ENCODE measurements at places on chromosomes 6 and 20. TPM values are rescaled to one million over a fixed set of nuclear protein-coding genes. Genes with fewer than 3 reads are reported as not detected.

DNA sequence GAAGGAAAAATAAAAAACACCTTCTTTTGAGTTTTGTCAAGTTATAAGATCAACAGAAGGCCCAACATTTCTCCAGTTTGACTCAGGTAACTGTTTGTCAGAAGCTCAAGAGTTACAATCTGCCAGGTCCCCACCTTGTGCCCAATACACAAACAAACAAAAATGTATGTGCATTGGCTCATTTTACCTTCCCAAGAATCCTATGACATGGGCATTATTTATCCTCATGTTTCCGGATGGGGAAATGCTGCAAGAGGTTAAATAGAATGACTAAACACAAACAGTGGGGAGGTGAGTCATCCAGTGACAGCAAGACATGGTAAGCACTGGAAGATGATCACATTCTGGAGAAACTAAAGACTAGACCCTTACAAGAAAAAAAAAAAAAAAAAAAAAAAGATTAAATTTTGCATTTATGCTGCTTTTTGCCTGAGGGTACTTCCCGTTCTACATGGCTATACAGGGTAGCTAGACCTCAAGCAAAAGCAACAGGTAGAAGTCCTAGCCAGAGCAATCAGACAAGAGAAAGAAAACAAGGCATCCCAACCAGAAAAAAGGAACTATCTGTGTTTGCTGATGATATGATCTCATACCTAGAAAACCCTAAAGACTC lies 23.6 kb upstream of the ANKRD60 start:
- no peak for DNase-seq

- DNase-seq: no peak
These were observed 87.1 kb downstream of the PSMG4 start for GRCh38 chr6:3345836-3346235.

- DNase-seq: no peak
These were observed 69.9 kb upstream of the POU3F2 start for GRCh38 chr6:98764373-98764911.

- no peak for DNase-seq
These were observed 52.8 kb downstream of the ZMYND8 start for GRCh38 chr20:47303736-47304135.

DNA sequence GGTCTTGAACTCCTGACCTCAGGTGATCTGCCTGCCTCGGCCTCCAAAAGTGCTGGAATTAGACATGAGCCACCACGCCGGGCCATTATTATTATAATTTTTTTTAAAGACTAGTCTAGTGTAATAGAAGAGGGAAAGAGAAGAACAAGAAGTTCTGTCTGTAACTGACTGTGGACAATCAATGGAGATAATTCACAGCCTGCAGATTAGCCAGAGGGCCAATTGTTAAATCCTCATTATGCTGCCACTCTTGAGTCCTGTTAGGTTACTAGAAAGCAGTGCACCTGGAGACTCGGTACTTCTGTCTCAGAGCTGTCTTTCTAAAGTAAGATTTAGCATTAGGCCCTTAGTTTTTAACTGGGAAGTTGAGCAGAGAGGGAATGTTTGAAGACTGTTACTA lies 37.5 kb downstream of the CARMIL1 start:
- DNase-seq: no peak

DNA sequence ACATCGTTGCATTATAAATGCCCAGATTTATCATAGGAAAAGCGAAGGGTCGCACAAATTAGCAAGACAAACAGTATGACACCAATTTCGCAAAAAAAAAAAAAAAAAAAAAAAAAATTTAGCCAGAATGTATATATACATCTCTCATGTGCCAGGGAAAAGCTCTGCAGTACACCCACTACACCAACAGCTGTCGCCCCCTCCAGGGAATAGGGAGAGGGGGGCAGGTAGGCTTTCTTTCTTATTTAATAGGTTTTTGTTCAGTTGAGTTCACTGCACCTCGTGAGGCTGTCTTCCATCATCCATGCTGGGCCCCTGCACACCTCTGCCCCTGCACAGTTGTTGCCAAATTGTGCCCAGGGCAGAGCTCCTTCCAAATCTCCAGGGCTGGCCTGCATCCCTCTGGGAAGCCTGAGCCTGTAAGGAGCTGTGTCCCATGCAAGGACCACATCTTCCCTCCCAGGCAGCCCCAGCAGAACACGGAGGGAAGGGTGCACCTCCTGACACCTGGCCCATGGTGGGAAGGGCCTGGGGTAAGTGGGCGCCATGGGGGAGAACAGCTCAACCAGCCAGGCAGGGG lies 85.4 kb downstream of the NINL start:
- no peak for DNase-seq

GRCh38 chr6:164832410-164832809 lies 477.0 kb downstream of the C6orf118 start:
- no peak for DNase-seq

DNA sequence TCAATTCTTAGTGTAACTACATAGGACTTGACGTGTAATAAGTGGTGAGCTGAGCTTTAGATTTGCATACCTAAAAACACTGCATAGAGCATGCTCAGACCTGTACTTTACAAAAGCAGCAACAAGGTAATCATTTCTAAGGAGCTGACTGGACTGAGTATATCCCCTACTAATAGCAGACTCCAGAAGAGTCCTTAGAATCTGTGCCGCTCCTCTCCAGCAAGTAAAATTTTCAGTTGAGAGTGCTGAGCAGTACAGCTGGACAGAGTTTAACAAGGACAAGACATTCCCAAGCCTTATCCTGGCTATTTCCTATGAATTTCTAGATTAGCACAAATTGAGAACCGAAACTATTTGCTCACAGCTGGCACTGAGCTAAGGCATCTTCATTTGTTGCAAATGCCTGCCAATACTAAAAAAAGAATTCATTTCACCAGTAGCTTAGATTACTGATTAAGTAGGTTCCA lies 26.1 kb upstream of the KLHL31 start:
- DNase-seq: no peak

- DNase-seq: no peak
These were observed 176.4 kb downstream of the ADGB start for GRCh38 chr6:146775220-146775619.

- DNase-seq: no peak
These were observed 207.9 kb downstream of the CLVS2 start for GRCh38 chr6:123203928-123204327.

- DNase-seq: no peak
These were observed 119.0 kb upstream of the ZNF184 start for GRCh38 chr6:27591699-27592480.

GRCh38 chr6:73341335-73341734 lies 12.7 kb downstream of the DPPA5 start:
- DNase-seq: no peak

GRCh38 chr6:11525468-11526155 lies 11.9 kb upstream of the TMEM170B start:
- no peak for DNase-seq

GRCh38 chr6:2940010-2940850 lies 31.1 kb downstream of the SERPINB6 start:
- DNase-seq: peak; percentile 72

DNA sequence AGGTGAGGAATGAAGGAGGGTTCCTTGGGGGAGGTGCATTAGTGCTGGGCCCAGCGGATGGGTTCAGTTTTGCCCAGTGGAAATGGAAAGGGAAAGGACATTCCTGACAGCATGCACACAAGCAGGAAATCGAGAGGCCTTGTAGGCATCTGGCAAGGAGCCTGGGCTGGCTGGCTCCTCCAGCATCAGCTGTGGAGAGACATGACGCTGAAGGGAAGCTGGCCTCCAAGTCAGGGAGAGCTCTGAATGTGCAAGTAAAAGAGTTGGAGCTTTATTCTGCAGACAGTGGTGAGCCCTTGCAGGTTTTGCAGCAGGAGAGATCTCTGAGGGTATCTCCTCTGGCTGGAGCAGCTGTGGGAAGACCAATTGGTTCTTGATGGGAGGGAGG lies 154.3 kb downstream of the MRPL14 start:
- no peak for DNase-seq

GRCh38 chr6:143594647-143595046 lies 83.1 kb upstream of the PHACTR2 start:
- DNase-seq: no peak

GRCh38 chr6:142901611-142902010 lies 43.4 kb downstream of the HIVEP2 start:
- DNase-seq: no peak

DNA sequence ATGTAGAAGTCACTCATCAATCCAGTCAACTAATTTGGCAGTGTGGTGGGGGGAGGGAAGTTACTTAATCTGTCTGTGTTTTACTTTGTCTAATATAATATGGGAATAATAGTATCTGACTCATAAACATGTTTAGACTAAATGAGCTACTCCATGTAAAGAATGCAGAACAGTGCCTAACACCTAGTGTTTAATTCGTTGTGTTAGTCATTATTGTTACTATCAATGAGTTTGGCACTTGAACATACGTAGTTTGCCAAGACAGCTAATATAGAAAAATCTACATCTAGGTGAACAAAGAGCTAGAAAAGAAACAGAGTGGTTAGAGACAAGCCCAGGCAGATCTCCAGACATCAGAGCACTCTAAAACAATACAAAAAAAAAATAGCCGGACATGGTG lies 49.1 kb downstream of the IRAK1BP1 start:
- no peak for DNase-seq

DNA sequence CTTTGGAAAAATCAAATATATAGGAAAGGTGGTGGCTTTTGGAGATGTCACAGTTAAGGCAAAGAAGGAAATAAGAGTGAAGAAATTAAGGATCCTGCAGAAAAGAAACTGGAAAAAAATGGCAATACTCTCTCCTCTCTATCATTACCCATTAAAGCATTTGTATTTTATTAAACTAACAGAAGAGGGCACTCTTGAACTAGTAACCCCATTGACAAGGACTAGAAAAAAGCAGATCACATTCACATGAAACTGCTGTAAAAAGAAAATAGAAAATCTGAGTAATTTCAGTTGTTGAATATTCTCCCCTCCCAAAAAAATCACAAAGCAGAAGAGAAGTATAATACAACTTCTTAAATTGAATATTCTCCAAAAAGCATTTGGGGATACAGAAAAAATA lies 104.1 kb upstream of the SLC35B3 start:
- no peak for DNase-seq

DNA sequence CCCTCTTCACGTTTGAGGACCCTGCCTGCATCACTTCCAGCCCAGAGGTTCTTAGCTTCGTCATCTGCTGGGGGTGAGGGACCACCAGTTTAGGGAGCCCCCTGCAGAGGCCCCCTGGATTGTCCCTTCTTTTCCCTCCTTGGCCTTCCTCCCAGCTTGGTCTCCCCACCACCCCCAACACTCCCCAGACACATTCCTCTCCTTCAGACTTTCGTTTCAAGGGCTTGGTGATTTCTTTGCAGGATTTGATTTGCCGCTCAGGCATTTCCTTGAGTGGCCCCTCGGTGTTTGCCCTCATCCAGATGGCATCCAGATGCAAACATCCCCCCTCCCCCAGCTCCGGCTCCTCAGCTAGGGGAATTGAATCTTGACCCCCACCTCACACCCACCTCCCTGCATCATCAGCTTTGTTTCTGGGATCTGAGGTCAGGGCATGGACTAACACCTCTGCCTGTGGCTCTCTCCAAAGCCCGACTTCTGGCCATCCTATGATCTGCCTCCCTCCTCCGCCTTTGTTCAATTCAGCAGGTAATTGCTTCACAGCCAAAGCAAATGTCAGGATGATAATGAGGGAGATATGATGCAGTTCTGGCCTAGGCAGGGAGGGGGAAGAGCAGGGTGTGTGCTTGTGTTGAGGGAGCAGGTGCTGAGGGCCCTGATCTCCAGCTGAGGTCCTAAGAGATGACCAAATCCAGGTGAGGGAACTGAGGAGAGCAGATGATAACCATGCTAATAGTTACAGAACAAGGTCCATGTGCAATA lies 141.5 kb downstream of the VEGFA start:
- DNase-seq: no peak

DNA sequence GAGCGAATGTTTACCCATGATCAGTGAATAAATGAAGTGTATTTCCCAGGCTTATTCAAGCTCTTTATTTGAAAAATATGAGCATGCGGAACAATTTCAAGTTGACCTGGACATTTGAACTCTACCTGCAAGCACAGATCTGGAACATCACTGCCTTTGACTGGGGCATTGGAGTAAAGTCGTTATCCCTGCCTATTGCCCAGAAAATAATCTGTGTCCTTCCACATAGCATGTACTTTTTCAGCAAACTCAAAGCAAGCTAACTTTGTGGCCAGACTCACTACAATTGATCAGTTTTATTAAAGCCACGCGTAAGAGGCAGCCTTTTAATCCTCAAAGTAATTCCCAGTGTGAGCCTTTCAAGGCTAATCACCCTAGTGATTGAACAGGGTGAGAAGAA lies 73.4 kb upstream of the PAK5 start:
- no peak for DNase-seq

DNA sequence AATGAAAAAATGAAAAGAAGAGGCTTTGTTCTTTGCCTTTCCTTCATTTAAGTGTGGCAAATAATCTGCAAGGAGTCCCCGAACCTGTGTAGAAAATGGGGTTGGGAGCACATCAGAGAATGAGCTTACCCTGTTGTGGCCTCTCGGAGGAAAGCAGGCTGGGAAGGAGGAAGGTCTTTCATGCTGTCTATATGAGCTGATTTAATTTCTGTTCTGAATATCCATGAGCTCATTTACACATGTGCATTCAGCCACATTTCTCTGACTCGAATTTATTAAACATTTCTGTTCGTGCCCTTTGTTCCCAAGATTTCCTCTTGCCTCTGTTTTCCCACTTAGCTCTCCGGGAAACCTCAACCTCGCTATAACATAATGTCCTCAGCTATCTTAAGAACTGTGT lies 584.4 kb upstream of the CDH4 start:
- no peak for DNase-seq

DNA sequence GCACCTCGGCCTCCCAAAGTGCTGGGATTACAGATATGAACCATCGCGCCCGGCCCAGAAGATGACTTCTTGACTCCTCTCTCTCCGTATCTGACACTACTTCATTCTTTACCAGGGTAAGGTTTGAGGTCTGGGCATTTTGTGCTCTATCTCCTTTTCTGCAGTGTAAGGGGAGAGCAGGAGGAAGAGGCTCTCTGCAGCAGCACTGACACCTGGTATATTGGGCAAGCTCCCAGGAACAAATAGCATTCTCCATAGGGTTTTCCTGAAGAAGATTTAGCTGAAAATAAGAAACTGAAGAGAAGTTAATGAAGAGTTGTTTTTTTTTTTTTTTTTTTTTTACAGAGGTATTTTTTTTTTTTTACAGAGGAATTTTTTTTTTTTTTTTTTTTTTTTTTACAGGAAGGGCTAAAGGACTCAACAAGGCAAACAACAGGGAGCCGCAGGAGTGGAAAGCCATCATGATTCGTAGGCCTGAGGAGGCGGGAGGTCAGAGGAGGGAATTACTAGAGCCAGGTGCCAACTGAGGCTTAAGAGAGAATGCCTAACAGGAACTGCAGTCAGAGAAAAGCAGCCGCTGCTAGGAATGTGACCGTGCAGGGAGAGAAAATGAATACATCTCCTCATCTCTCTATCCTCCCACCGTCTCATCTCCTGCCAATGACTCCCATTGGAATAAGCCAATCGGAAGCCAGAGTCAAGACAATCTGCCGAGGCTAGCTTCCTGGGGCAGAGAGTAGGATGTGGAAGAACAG lies 34.7 kb upstream of the ADGRF4 start:
- DNase-seq: no peak

- DNase-seq: no peak
These were observed 55.7 kb upstream of the FERMT1 start for GRCh38 chr20:6178537-6178936.

Gene NTSR1
- total RNA-seq: 0.37 TPM

Gene ADGRF1
- total RNA-seq: not detected

Gene KIF25
- total RNA-seq: not detected

Gene CST4
- not detected for total RNA-seq

Gene BFSP1
- 0.17 TPM for total RNA-seq

Gene FNDC11
- 0.55 TPM for total RNA-seq

Gene PAK1IP1
- 11.1 TPM for total RNA-seq

Gene HLA-DRA
- 26.1 TPM for total RNA-seq

Gene NR2E1
- not detected for total RNA-seq

Gene LRFN2
- total RNA-seq: not detected

Gene SIRPD
- 0.30 TPM for total RNA-seq

Gene DNAH8
- total RNA-seq: 0.11 TPM

Data from activated naive CD8-positive, alpha-beta T cell treated with anti-CD3 and anti-CD28 coated beads, Interleukin-2, amount 10 ng/mL, durations not matched to agents 7 days and 5 days (primary cell).